Stimulated activated CD4-positive, alpha-beta T cell treated with anti-CD3 and anti-CD28 coated beads, Interleukin-12 subunit alpha, Interleukin-12 subunit beta, amount 100 ng/mL, for 48 hours (primary cell): ENCODE measurements at places on chromosomes 7 and 10.

DNA sequence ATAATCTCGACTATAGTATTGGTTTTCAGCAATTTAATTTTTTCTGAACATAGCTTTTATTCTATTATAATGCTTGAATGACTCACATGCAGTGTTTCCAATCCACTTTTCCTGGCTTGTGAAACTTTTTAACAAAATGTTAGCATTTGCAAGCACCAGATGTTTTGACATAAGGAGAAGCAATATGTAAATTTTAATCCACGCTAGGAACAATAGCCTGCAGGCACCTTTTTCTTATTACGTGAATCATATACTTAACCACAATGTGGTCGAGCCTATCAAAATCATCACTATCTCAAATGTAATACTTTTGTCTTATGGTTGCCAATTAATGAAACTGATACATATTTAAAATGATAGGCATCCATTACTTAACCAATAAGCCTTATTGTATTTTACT lies 97.1 kb downstream of the TFEC start:
- no peak for DNase-seq

DNA sequence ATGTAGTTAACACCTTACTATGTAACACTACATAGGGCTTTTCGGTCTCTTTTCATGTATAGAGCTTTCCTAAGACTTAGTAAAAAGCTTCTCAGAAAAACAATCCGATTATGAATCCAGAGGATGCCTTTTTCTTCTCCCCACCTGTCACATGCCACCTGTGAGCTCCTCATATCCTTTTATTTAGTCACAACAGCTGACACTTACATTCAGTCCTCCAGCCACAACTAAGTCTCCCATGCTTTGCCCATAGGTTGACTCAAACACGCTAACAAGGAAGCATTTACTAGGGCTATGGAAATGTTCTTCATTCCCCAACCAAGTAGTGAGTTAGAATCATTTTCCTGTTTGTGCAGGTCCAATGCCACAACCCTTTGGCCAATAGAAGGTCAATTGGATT lies 7.9 kb downstream of the ENO4 start:
- DNase-seq = no peak

GRCh38 chr7:155084969-155085368 lies 14.8 kb downstream of the HTR5A start:
- no peak for DNase-seq

GRCh38 chr7:127715901-127716300 lies 63.9 kb downstream of the SND1 start:
- DNase-seq = no peak

DNA sequence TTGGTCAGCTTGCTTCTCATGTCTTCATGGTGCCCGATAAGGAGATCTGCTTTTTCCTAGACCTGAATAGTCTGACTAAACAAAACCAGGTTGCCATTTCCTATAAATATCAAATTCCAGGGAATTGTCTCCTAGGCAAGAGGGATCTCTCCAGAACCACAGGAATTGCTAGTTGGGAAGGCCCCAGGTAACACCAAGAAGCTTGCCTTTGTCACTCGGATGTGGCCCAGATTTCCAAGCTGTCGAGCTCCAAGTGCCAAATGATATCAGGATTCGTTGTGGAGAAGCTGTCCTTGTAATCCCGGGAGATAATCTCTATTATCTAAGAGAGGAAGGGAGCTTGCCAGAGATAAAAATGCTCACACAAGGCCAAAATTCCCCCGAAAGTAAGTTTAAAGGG lies 1288.5 kb upstream of the AUTS2 start:
- DNase-seq = no peak

DNA sequence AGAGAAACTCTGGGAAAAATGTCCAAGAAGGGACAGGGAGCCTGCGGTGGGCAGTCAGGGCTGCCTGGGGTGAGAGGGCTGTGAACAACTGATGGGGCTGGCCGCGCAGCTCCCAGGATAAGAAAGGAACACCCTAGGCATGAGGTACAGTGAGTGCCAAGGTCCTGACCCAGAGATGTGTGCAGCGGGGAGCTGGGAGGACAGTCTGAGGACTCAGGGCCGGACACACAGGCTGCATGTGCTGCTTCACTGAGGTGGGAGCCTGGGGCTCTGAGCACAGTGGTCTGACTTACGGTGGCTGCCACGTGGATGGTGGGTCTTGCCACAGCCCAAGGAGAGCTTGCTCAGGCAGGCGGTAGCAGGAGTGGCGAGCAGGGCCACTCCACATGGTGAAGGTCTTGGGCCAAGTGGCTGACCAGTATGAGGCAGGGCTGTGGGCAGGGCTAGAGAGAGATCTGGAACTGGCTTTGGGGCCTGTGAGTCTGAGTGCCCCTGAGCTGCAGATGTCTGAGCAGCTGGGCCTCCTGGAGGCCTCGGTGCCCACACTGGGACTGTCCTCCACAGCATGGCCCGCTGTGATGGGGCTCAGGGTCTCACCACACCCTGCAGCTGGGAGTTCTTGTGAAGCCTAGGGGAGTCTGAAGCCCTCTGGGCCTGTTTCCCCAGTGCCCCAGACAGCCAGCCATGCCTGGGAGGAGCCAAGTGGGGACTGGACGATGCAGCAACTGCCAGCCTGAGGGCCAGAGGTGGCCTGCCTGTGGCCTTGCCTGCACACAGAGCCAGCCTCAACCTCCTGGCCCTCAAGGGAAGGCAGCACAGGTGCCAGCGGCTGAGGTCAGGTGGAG lies 60.3 kb downstream of the RASGEF1A start:
- DNase-seq = no peak

- DNase-seq = no peak
Observed at GRCh38 chr10:1558906-1559305, 178.4 kb downstream of the ADARB2 start.

- DNase-seq = no peak
Observed at GRCh38 chr10:68876246-68877138, 24.6 kb upstream of the DDX50 start.

DNA sequence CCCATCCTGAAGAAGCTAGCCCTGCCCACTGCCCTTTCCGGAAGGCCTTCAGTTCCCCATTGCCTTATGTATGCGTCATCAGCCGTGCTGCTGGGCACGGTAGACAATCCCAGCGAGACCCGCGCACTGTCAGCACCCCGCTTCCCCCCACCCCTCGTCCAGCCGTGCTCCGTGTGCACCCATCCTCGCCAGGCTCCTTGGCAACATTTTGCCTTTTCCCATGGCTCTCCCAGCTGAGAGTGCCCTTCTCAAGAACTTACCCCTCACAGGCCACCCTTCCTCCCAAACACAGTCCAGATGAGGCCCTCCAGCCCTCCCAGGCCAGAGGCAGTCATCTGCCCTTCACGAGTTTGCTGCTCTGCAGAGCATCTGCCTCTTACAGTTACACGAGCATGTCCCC lies 633.8 kb upstream of the FOXK1 start:
- no peak for DNase-seq

DNA sequence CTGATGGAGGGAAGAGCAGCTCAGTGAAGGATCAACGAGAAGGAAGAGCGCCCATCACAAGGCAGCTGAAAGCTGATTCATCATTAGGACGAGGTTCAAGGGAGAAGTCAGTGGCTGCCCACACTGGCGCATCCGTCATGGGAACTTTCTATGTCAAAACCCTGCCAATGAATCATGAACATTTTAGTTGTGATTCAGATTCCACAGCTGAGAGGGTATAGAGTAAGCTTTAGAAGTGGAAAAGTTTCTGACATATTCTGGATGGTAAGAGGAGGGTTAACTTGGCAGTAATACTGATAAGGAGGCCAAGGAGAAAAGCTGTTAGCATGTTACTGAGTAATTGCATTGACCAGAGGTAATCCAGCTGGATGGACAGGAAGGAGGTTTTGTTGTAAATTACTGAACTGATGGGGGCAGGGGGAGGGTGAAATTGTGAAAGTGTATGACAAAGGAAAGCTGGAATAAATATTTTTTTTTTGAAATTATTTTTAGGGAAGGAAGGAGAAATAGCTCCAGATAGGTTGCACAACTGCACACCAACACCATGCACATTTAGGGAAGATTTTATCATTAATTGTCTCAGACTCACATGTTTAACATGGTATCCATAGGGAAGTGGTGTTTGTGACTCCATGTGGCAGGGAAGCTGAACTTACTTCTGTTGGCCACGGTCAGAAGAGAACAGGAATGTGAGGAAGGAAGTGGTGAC lies 78.3 kb upstream of the NRP1 start:
- no peak for DNase-seq

- DNase-seq = no peak
Observed at GRCh38 chr10:129744134-129745111, 219.7 kb downstream of the EBF3 start.

- DNase-seq = no peak
Observed at GRCh38 chr7:41280491-41280890, 422.4 kb downstream of the INHBA start.

DNA sequence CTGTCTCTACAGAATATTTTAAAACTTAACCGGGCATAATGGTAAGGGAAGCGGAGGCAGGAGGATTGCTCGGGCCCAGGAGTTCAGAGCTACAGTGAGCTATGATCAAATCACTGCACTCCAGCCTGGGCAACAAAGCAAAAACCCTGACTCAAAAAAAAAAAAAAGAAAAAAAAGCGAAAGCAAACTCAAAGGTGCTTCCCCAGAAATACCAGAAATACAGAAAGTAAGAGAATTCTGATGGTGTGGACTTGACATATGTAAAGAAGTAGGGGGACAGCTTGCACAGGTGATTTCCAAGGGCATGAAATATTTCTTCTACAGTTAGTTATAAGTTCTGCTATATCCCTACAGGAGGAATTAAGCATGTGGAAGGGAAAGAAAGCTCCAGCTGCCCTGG lies 69.7 kb upstream of the APBB1IP start:
- DNase-seq = no peak

GRCh38 chr7:155831807-155832524 lies 19.7 kb upstream of the SHH start:
- DNase-seq = no peak

- no peak for DNase-seq
Observed at GRCh38 chr10:26527018-26527417, 88.9 kb downstream of the APBB1IP start.

GRCh38 chr10:88193018-88193417 lies 329.6 kb downstream of the PTEN start:
- DNase-seq = no peak

GRCh38 chr7:133135451-133135850 lies 53.6 kb upstream of the CHCHD3 start:
- no peak for DNase-seq

GRCh38 chr10:51544933-51545332 lies 154.5 kb downstream of the CSTF2T start:
- DNase-seq = no peak

GRCh38 chr7:74656441-74656836 lies 1.1 kb upstream of the GTF2I start:
- DNase-seq = peak; percentile 40

DNA sequence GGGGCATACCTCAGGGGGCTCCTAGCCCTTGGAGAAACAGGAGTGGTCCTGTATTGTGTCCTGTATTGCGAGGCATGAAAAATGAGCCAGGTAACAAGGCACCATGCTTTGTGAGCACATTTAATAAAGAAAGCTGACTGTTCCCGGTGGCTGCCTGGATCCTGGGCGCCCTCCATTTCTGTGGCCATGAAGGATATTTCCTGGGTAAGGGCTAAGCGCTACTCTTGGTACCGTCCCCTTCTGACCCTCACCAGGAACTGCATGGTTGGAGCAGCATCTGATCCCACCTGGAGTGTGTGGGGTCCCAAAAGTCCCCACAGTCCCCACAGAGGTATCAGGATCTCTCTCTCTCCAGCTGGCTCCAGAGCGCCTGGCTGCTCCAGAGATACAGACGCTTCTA lies 139.5 kb downstream of the MAPK8 start:
- no peak for DNase-seq

- no peak for DNase-seq
Observed at GRCh38 chr7:44277391-44277790, 48.0 kb downstream of the CAMK2B start.

DNA sequence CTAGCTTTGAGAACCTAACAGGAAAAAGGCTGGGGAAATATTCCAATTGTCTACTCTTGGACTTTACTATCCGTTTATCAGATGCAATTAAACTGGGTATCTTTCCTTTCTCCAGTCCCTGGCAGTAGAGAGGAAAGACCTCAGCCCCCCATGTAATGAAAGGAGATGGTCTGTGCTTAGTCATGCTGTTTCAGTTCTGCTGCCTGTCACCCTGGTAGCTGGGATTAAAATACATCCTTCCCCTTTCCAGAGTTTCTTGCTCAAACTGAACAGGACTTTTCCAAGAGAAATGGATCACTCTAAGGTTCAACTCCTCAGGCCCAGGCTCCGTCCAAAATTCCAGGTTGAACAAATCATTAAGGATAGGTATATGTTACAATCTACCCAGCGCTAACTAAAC lies 202.9 kb downstream of the PTEN start:
- no peak for DNase-seq

DNA sequence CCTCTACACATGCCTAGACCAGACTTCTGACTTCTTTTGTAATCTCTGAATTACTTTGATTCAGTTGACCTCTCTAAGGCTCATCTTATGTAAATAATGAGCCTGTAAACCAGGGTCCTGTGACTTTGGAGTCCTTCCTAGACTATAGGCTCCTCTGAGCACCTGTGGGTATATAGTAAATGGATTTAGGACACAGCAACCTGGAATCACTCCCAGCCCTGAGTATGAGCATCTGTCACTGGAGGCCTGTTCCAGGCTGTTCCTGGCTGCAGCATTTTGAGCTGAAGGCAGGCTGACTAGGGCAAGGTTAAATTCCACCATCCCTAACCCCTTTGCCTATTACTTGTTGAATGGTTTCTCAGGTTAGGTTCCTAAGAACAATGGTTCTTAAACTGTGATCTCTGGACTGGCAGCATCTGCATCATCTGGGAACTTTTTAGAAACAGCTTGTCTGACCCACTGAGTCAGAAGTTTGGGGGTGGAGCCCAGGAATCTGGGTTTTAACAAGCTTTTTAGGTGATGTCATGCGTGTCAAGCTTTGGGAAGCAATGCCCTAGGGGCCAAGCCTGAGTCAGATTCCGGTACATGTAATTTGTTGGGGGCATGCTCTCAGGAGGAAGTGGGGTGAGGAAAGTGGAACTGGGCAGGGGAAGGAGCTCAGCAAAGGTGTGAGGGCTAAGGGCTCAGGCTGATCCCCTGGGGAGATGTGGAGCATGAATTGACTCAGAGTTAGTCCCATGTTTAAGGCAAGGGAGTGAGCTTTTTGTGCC lies 28.2 kb downstream of the MINDY4 start:
- DNase-seq = no peak

DNA sequence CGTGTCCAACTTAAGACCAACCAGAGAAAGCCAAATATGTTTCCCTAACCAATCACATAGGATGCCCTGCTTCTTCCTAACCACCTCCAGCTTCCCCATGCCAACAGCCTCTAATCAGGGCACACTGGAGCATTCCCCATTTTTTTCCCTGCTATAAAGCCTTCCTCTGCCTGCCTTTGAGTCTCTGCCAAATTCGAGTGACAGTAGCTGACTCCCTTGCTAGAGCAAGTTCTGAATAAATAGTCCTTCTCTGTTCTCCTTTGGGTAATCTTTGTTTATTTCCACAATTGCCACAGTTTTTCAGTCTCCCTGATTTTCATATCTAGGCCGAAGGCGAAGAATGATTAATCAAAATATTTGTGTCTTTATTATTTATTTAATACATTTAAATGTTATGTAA lies 96.7 kb downstream of the ANLN start:
- no peak for DNase-seq
